ENCODE measurements at places on chromosomes 7 and 10.

DNA sequence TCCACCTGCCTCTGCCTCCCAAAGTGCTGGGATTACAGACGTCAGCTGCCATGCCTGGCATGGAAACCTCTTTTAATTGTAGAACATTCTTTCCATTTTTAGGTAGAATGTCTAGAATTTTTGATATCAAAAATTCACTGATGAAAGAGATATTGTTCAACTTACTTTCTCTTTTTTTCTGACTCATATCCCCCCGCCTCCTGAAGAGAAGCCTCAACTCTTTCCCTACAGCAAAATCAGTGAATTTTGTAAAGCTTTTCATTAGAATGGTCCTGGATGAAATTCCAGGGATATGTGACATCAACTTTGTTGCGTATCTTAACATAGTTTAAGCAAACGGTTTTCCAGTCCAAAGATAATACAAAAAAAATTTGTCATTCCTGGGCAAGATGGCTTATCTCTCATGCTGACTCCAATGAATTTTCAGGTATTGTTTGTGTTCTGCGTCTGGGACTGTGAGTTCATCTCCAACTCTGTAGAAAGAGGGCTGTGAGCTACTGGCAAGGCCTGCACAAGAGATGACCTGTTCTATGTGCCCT is 256.8 kb downstream of the BMPER start:
- DNase-seq = no peak

DNA sequence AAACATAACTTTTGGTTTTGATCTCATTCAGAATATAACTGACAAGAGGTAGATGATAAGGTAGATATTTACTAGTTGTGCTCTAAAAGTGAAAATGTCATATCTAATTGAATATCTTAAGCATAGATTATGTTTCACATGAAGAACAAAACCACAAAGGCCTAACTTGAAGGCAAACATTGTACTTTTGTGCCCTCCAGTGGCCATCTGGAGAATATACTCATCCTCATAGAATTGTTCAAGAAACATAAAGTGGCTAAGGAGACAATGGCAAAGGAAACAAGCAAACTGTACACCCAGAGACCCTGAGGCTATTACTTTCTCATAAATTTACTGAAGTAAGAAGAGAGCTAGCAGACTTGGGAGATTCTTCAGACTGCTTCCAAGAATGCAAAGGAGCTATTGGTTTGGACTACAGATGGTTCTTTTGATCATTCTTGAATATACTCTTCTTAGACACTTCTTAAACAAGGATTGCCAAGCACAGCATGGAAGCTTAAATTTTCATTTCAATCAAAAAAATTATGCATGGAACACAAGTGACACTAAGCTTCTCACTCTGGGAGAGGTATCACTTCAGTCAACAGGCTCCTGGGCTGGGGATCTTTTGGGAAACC is 98.2 kb upstream of the DKK1 start:
- no peak for DNase-seq

DNA sequence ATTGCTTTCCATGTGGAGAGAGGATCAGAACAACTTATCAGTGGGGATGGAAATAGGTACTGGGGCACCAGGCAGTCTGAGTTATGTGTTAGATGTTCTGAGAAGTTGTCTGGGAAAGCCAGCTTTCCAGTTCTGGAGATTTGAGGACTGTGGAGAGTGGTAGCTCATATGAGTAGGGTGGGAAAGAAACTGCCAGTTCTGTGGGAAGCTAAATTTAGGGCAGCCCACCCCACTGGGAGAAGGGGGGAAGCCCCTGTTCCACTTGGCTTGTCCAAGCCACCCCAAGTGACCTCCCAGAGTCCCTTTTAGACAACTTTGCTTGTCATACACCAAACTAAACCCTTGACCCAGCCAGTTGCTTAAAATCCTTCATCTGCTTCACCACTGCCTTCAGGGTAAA is 189.5 kb downstream of the REEP3 start:
- DNase-seq = no peak

GRCh38 chr10:58856508-58857240 is 319.8 kb upstream of the PHYHIPL start:
- DNase-seq = no peak

- no peak for DNase-seq
Measured at GRCh38 chr10:77261146-77261545, 376.5 kb downstream of the KCNMA1 start.

GRCh38 chr7:106883456-106884026 is 18.5 kb downstream of the PIK3CG start:
- DNase-seq = no peak

GRCh38 chr7:3922175-3922635 is 621.2 kb downstream of the SDK1 start:
- DNase-seq = no peak

DNA sequence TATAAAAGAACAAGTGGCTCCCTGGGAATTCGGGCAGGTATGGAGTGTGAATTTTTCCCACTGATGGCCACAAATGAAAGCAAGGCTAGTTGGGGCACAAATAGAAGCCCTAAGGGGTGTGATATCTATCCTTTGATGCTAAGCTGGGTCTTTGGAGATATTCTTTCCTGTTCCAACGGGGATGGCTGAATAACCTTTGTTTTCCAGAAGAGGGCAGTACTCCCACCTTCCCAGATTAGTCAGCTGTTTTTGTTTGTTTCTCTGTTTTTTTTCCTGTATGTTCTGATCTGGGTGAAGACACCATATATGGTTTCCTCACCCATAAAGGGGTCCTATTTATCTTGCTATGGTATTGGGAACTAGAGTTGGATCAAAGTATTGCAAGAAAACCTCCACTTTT is 947.7 kb upstream of the SORCS1 start:
- DNase-seq = no peak

GRCh38 chr10:129244757-129245156 is 222.3 kb upstream of the MGMT start:
- DNase-seq = no peak

Measured in naive thymus-derived CD8-positive, alpha-beta T cell (primary cell).